ENCODE measurements at places on chromosomes 7 and 10. TPM values are rescaled to one million over a fixed set of nuclear protein-coding genes. Genes with fewer than 3 reads are reported as not detected.

DNA sequence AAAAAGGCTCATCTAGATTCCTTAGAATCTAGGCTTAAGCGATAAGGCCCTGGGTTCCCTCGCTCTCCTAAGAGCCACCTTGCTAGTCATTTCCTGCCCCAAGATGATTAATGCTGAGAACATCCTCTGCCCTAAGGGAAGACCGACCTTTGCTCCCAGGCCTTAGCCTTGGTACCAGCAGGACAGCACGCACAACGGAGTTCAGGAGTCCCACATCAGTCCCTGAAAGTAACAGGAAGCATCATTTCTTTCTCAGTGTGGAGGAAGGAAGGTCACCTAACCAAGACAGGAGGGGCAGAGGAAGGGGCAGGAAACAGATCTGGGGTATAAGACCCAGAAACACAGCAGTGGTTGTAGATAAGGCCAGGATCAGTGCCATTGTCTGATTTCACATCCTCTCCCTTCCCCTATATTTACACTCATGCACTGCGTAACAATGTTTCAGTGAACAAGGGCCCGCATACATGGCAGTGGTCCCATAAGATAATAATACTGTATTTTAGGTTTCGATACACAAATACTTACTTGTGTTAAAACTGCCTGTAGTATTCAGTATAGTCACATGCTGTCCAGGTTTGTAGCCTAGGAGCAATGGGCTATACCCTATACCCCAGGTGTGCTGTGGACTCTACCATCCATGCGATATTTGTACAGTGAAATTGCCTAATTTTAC, 8.1 kb upstream of the FAM107B start:
- DNase-seq, result no peak

GRCh38 chr10:28300027-28300426, 2.8 kb downstream of the MPP7 start:
- no peak for DNase-seq

DNA sequence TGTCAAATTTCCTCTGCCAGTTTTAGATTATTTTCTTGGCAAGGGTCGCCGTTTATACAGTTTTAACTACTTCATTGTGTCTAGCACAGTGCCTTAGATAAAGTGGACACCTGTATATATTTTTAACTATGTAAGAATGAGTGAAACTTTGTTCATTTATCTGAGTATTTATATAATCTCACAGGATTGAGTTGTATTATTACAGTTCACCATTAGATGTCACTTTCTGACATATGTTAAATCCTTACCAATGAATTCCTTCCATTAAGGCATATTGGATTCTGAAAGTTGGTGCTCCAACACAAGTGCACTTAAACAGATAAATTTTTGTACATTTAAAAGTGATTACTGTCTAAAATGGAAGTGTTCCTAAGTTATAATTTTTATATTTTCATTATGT, 43.0 kb downstream of the ZMYND11 start:
- no peak for DNase-seq

- no peak for DNase-seq
These were observed 14.4 kb downstream of the SCIN start for GRCh38 chr7:12584930-12585329.

DNA sequence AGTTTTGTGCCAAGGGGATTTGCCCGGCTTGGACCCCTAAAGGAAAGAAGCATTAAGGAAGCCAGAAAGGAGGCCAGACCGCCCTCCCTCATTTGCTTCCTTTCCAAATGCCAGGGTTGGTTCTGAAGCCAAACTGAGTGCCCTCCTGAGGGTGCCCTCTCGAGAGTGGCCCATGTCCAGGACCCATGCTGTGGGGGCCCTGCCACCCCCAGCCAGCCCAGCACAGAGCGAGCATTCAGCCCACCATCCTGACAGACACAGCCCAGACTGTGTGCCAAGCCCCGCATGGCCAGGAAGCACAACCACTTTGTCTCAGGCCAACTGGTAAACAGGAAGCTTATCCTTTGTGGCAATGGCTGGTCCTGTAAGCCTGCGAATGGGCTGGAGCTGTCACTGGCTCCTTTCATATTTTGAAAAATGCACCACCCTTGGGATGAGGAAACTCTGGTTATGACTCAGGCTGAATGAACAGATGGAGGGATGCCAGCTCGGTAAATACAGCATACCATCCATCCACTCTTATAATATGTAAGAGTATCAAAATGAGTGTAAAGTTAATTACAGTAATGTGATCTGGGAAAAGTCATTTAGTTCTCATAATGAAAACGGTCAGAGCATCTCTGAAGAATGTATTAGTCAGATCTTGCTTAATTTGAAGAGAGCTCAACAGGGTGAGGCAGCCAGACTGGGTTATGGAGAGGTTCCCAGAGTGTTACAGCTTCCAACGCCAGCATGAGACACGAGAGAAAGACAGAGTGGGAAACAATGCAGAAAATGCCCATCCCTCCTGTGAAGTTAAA, 65.0 kb downstream of the STK17A start:
- DNase-seq, result peak; percentile 63

DNA sequence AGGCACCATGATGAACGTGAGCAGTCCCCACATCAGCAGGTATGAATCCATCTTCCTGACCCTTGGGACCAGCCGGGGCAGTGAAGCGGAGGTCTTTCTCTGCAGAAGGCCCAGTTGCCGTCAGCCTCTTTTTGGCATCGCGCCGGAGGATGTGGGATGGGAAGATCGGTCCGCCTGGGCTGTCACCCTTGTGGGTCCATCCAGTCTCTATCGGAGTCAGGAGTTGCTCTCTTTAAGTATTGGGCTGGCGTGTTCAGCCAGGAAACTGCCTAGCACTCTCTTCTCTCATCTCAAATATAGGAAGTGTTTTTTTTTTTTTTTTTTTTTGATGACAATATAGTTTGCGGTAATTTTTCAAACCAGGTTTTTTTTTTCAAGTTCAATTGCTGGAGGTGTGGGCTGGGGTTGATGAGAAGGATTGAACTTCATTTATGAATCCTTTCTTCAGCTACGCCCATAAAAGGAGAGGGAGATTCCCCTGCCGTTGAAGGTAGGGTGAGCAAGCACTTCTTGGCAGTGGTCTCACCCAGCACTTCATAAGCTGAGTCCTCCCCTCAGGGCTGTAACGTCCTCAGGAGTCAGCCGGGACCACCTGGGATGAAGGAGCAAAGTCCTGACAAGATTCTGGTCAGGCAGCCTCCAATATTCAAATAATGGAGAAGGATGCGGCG, at the start of gene IL2RA:
Gene IL2RA (minus strand): TSS at position 267 of the 671 bp plus-strand sequence. CDS start 216 bp downstream, at position 51.
- no peak for DNase-seq

DNA sequence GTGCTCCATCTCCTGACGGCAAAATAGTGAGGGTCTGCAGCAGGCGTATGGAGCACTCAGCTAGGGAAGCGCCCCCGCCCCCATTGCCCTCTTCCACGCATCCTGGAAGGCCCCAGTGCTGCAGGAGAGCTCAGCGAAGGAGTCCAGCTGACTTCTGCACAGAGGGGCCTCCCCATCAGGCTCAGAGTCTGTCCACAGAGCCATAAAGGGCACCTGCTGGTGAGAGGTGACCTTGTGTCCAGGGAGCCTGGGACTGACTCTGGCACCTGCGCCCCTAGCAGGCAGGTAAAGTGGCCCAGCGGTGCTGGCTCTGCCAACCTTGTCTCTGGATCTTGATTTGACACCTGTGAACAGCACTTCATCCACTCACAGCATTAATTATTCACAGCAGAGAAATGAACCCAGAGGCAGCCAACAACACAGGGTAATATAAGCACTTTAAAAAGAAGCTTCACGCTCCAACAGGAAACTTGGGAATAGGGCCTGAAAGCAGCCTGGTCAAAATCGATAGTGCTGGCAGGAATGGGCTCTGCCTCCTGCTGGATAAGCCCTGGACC, 59.6 kb downstream of the VOPP1 start:
- DNase-seq, result no peak

- DNase-seq, result no peak
These were observed 29.2 kb upstream of the XPNPEP1 start for GRCh38 chr10:109952526-109952925.

- DNase-seq, result no peak
These were observed 181.8 kb downstream of the DGKB start for GRCh38 chr7:14720785-14721184.

CLRN3 gene
- not detected for total RNA-seq

SPDYE3 gene
- not detected for total RNA-seq

Measured in gastrocnemius medialis (tissue), 4 donors.